ENCODE measurements at places on chromosomes 6 and 20.

DNA sequence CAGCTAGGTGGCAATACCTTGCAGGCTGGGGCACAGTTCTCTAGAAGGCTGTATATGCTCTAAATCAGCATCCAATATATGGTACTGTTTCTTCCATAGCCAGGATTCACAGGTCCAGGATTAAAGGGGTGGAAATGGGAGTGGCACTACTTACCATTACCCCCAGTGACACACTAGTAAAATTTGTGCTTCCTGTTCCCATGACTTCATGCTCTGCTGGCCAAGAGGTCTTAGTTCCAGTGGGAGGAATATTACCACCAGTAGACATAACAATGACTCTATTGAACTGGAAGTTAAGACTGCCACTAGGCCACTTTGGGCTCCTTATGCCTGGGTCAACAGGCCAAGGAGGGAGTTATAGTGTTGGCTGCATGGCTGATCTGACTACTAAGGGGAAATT is 174.3 kb upstream of the TNFAIP3 start:
- no peak for DNase-seq

DNA sequence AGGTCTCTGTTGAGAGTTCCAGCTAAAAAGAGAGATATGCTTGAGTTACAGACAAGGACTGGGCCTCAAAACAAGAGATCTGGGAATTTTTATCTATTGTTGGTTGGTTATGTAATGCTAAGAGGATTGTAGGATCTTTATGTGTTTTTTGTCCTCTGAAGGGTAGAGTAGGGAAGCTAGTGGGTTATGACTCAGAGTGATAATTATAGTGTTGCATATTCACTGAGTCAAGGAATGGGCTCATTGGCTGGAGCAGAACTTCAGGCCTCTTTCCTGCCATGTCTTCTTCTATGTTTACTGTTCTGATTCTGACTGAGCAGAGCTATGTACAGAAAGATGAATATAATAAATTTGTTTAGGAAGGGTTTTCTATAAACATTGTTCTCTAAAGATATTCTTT is 66.1 kb upstream of the NOX3 start:
- no peak for DNase-seq

DNA sequence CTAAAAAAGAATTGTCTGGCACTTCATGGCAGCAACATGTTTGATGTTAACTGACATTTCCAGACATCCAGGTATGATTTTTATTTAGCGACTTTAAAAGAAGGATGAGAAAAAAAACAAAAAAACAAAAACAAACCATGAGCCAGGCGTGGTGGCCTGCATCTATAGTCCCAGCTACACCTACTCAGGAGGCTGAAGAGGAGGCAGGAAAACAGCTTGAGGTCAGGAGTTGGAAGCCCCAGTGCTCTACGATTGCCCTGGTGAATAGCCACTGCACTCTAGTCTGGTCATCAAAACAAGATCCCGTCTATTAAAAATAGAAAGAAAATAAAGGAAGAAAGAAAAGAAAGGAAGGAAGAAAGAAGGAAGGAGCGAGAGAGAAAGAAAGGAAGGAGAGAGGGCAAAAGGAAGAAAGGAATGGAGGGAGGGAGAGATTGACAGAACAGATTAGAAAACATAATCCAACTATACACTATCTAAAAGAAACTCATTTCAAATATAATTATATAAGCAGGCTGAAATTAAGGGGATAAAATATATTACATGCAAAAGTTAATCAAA is 141.6 kb downstream of the TRIM27 start:
- no peak for DNase-seq

GRCh38 chr20:54651252-54651651 is 175.9 kb downstream of the DOK5 start:
- DNase-seq = no peak

- no peak for DNase-seq
Measured at GRCh38 chr6:22362361-22362760, 65.5 kb upstream of the PRL start.

DNA sequence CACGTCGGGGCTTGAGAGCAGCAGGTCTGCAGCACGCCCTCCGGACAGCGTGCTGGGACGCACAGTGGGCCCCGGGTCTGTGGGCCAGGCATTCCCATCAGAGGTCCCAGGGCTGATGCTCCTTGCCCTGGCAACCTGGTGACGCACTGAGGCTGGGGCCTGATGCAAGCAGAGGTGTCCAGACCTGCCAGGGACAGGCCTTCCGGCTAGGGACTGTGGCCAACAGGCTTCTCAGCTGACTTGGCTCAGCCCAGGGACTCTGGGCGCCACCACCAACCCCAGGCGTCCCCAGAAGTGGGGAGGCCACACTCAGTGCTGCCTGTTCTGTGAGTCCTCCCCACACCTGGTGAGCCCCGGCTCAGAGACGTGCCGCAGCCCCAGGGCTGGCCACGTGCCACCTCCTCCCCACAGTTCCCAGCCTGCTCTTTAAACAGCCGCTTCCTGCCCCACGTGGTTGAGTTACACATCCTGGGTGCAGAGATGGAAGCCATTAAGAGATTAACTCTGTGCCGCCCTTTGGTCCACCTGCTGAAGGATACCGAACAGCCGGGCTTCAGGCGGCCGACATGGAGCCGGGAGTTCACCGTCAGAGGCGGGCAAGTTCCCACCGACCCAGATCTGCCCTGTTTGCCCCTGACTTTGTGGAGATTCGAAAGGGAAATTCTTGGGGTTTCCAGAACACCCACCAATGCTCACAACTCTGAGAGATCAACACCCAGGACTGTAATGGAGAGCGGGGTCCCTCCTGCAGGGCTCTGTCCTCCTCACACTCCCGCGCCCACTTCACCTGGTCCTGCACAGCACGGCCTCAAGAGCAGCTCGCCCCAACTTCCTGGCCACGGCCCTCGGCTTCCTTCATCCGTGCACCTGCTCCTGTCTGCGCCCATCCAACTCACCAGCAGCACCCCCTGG is 37.6 kb upstream of the ZBP1 start:
- no peak for DNase-seq

DNA sequence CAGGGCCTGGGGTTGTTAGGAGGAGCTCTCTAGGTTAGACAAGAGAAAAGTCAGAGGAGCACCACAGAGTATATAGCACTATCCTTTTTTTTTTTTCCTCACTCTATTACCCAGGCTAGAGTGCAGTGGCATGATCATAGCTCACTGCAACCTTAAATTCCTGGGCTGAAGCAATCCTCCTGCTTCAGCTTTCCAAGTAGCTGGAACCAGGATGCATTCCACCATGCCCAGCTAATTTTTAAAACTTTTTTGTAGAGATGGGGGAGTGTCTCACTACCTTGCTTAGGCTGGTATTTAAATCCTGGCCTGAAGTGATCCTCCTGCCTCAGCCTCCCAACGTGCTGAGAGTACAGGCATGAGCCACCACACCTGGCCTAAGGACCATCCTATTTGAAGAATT is 19.3 kb upstream of the AKIRIN2 start:
- no peak for DNase-seq

- DNase-seq = no peak
Measured at GRCh38 chr6:32973144-32974015, 5.0 kb downstream of the BRD2 start.

DNA sequence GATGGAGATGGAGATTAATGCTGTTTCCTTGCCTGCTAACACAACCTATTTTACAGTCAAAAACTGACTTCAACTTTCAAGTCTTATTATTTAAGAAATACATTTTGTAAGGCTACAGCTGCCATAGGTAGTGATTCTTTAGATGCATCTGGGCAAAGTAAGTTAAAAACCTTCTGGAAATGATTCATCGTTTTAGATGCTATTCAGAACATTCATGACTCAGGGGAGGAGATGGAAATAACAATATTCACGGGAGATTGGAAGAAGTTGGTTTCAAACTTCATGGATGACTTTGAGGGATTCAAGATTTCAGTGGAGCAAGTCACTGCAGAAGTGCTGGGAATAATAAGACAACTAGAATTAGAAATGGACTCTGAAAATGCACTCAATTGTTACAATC is 174.9 kb upstream of the GGTLC1 start:
- no peak for DNase-seq
